ENCODE measurements at places on chromosomes 1 and 21. TPM values are rescaled to one million over a fixed set of nuclear protein-coding genes. Genes with fewer than 3 reads are reported as not detected.

GRCh38 chr1:201357636-201358348, 19.7 kb downstream of the TNNT2 start:
- peak; percentile 72 for DNase-seq

GRCh38 chr1:41805771-41806471, 112.8 kb downstream of the HIVEP3 start:
- no peak for DNase-seq

DNA sequence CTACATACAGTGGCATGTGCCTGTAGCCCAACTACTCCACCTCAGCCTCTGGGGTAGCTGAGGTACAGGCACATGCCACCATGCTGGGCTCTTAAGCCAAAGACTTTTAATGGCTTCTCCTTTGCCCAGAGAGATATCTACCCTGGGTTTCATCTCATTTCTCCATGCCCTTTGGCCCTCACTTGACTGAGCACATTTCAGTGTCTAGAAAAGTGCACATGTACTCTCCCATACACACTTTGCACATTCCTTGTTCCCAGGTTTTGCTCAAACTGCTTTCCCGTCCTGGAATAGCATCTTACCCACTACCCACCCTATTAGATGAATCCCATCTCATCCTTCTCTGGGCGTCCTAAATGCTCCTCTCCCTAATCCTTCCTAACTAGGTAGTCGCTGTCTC, 10.2 kb upstream of the RXRG start:
- DNase-seq: no peak

- no peak for DNase-seq
Observed at GRCh38 chr21:33030633-33031032, 4.9 kb downstream of the OLIG2 start.

- peak; percentile 87 for DNase-seq
Observed at GRCh38 chr1:32349211-32349708, 13.0 kb downstream of the FAM229A start.

DNA sequence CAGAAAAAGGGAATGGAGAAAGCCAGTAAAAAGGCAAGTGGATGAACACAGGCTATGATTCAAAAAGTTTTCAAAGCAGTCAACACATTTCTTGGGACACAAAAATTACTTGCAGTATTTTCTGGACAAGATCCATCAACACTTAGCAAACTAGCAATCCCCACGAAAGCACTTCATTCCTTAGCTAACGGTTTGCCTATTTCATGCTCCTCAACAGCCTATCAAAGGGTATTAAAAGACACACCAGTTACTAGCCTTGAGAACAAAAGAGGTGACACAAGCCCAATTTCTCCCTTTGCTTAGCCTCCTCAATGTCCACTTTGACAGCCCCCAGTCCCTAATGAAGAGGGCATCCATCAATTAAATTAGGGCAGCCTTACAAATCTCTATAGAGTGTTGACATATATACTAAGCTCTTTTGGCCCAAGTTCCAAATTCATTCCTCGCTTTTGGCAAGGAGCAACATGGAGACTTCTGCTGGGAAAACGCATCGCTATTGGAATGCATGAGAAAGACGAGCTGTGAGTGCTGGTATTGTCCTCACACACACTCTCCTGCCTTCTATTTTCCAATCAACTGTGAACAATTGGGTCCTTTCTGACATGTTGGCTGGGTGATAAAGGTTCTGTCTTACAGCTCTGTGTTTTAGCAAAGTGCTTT, 180.0 kb downstream of the TNR start:
- no peak for DNase-seq

DNA sequence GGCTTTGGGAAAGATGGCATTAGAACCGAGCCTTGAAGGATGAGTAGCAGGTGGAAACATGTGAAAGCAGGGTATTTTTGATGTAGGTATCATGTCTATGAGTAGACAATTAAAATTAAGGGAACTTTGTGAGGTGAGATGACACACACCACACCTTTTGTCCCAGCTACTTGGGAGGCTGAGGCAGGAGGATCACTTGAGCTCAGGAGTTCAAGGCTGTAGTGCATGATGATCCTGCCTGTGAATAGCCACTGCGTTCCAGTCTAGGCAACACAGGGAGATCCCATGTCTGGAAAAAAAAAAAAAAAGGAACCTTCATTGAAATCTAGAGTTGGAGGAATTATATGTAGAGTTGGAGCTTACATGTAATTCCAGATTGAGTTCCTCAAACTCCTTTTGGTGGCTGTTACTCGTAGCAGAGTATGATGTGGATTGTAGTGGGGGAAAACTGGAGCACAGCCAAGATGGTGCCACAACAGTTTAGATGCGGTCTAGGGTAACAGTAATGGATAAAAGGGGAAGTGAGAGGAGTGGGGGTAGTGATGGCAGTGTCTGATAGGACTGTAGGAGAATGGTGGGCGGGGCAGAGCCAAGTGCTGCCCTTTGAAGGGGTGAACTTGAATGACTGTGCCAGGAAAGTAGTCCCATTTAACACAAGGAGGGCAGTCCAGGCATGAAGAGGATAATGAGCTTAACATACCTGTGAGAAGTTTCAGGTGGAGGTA, 17.4 kb downstream of the AK4 start:
- DNase-seq: no peak

- DNase-seq: no peak
Observed at GRCh38 chr1:53326598-53327181, 1.2 kb downstream of the LRP8 start.

GRCh38 chr1:167627865-167628641, 2.0 kb upstream of the RCSD1 start:
- DNase-seq: peak; percentile 85

DNA sequence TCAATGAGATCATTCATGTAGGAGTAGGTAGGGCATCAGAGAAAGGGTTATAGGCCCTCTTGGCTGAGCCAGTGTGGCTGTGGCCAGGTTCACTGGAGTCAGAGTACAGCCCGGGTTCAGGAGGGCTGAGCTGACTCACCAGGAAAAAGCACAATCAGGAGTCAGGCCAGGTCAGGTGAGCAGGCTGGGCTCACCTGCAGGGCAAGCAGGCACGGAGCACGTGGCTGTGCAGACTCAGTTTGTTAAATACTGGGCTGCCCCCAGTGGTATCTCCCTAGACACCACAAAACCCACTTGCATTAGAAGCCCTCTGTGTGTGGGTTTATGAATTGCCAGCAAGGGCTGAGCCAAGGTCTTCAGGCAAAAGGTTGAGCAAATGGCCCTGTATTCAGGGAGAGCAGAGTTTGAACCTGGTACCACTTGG, 122.1 kb upstream of the SERBP1 start:
- DNase-seq: no peak

DNA sequence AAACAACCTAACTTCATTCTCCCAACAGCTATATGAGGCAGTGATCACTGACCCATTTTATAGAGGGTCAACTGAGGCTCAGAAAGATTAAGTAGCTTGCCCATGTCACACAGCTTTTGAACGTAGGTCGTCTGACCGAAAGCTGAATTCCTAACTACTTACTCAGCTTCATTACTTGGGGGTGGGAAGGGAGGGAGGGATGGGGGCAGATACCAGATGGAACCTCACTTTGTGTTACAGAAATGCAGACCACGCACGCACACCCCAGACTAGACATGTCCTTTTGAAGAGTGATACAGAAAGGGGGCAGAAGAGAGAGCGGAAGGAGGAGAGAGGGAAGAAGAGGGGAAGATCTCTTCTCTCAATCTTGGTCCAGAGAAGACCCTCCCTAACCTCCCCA, 2.3 kb downstream of the ADGRB2 start:
- DNase-seq: no peak

- DNase-seq: no peak
Observed at GRCh38 chr21:17082843-17083483, 429.9 kb upstream of the CXADR start.

GRCh38 chr1:52579415-52579814, 22.8 kb upstream of the GPX7 start:
- DNase-seq: no peak

GRCh38 chr1:30613188-30613587, 110.2 kb downstream of the MATN1 start:
- no peak for DNase-seq

GRCh38 chr1:158121604-158122254, 59.0 kb upstream of the CD1D start:
- DNase-seq: no peak

GRCh38 chr1:151478923-151479322, 19.6 kb upstream of the POGZ start:
- no peak for DNase-seq

GRCh38 chr1:75589637-75590036, 21.3 kb downstream of the SLC44A5 start:
- DNase-seq: no peak

- DNase-seq: no peak
Observed at GRCh38 chr1:15810073-15810472, 2.6 kb upstream of the UQCRHL start.

DNA sequence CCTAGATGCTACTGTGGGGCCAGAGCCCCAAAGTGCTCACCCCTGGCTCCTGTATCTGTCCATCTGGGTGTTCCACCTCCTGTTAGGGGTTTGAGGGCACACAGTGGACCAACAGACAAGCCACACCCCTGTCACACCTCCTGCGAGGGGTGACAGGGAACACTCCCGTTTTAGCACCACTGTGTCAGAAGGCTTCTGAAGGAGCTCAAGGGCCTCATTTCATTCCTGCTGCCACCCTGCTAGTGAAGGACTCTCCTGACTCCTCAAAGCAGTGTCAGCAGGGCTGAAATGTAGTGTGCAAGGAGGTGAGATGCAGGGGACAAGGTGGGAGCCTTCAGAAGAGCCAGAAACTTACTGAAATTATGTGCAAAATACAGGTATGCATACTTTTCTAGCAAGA, 174.6 kb downstream of the GPATCH2 start:
- DNase-seq: no peak

- no peak for DNase-seq
Observed at GRCh38 chr1:207134581-207134980, 30.5 kb downstream of the C4BPA start.

DNA sequence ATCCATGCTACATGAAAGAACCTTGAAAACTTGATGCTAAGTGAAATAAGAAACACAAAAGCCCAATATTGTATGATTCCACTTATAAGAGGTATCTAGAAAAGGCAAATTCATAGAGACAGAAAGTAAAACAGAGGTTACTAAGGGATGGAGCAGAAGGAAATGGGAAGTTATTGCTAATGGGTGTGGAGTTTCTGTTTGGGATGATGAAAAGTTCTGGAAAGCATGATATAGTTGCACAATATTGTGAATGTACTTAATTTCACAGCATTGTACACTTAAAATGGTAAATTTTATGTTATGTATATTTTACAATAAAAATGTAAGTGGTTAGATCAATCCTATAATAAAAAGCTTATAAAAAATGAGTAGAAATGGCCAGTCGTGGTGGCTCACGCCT, 1.6 kb upstream of the NECAP2 start:
- DNase-seq: no peak

- no peak for DNase-seq
Observed at GRCh38 chr1:103516693-103517092, 8.8 kb upstream of the RNPC3 start.

GRCh38 chr1:32870615-32871363, at the start of gene FNDC5:
Gene FNDC5 (minus strand): TSS chr1:32870912.
- DNase-seq: no peak

DNA sequence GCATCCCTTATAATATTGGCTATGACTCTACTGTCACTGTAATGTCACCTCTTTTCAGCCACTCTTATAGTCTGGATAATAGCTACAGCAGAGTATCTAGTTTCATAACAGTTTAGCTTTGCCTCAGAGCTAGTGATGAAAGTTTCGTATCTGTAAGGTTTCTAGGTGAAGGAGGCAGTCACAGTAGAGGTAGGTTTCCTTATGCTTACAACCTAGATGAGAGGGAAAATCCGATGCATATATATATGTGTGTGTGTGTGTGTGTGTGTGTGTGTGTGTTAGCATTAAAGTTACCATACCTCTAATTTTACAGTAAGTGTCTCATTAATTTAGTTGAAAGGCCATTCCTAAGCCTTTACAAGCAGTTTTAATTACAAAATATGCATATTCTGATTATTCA, 2.2 kb upstream of the TOR1AIP2 start:
- DNase-seq: no peak

- no peak for DNase-seq
Observed at GRCh38 chr1:155010211-155010918, 7.8 kb downstream of the ZBTB7B start.

KDF1 gene
- not detected for total RNA-seq

ADAM30 gene
- 0.11 TPM for total RNA-seq

MIA3 gene
- 42.3 TPM for total RNA-seq

LAMC2 gene
- 0.40 TPM for total RNA-seq

CLCA4 gene
- 0.13 TPM for total RNA-seq

IFFO2 gene
- total RNA-seq: 4.6 TPM

OVAAL gene
- 6.3 TPM for total RNA-seq

MSH4 gene
- 0.81 TPM for total RNA-seq

FMN2 gene
- total RNA-seq: 0.38 TPM

NBPF4 gene
- total RNA-seq: not detected

AGT gene
- total RNA-seq: 71.0 TPM

Measured in cardiac septum (tissue), 1 donor.